ENCODE measurements at places on chromosomes 2 and 18. TPM values are rescaled to one million over a fixed set of nuclear protein-coding genes. Genes with fewer than 3 reads are reported as not detected.

The ZNF804A gene
- 0.75 TPM for total RNA-seq

The TGFA gene
- 12.3 TPM for total RNA-seq

The SERPINB11 gene
- not detected for total RNA-seq

The LYG1 gene
- total RNA-seq, result 1.6 TPM

The KCNJ3 gene
- 1.4 TPM for total RNA-seq

The ALLC gene
- not detected for total RNA-seq

The SNRNP200 gene
- 136 TPM for total RNA-seq

The IL1RN gene
- total RNA-seq, result 53.9 TPM

The SF3B1 gene
- 1,150 TPM for total RNA-seq

The CFAP221 gene
- total RNA-seq, result 0.65 TPM

The CCDC74A gene
- 0.46 TPM for total RNA-seq

The ELMOD3 gene
- total RNA-seq, result 22.3 TPM

The PFN4 gene
- not detected for total RNA-seq

The IL1RL1 gene
- total RNA-seq, result 19.6 TPM

The REG3G gene
- total RNA-seq, result 0.87 TPM

The GAL3ST2 gene
- 0.25 TPM for total RNA-seq

The ATL2 gene
- total RNA-seq, result 64.2 TPM

The TBR1 gene
- not detected for total RNA-seq

The PLEKHH2 gene
- 15.8 TPM for total RNA-seq

The BCL11A gene
- 111 TPM for total RNA-seq

The STARD6 gene
- not detected for total RNA-seq

The KIF3C gene
- 4.7 TPM for total RNA-seq

The EN1 gene
- total RNA-seq, result not detected

DNA sequence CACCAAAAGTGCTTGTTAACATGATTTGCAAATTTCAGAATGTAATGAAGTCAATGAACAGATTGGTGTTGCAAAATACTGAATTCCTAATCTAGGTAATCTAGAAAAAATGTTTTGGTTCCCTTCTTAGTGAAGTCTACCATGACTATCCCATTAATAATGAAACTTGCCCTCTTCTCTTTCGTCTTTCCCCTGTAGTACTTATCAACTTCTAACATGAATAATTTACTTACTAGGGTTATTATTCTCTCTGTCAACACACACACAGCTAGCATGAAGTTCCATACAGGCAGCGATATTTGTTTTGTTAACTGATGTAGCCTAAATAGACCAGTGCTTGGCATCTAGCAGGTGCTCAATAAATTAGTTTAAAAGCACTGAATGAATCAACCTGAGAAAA, 160.2 kb downstream of the NCK2 start:
- DNase-seq, result no peak

GRCh38 chr2:186422226-186422625, 63.8 kb upstream of the ZC3H15 start:
- DNase-seq, result no peak

DNA sequence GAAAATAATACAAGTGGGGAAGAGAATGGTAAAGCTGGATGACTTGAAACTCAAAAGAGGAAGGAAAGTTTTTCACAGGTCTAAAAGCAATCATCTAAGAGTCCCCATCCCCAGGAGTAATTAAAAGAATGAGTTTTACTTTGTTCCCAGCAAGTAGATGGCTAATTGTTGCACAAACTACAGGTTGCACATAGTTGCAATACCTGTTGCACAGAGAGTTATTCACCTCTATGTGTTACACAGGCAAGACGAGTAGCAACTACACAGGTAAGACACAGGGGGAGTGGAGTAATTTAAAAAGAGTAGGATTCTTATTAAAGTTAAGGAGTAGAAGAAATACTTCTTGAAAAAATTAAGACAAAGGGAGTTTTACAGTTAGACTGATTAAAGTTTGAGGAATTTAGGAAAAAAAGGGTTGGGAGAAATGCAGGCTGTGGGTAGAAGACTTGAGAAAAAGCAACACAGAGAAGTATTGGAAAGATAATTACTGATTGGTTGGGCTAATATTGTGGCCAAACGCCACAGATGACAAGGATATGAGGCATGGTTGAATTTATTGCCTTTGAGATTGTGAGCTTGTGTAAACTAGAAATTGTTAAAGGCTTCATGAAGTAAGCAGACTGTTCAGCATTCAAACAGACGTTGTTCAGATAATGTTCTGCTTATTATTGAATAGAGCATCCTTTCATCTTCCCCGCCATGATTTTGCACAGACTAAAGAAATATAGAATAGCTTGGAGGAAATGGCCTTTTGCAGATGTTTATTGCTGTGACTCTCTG, 699.3 kb downstream of the NR4A2 start:
- DNase-seq, result no peak

DNA sequence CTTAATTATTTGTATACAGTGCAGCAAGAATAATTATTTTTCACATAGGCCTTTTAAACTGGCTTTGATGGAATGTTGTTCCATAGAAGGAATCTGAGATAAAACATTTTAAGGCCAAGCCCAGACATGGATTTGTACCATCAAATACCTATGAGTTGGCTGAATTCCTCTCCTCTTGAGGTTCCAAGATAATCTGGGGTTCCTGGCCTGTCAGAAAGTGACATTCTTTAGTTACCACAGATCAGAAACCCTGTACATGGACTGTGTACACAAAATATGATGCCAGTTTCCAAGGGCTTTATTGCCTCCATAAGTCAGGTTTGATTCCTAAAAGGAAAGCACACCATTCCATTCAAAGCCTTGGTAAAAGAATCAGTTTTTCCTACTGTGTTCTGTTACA, 1256.7 kb upstream of the NRXN1 start:
- DNase-seq, result no peak

DNA sequence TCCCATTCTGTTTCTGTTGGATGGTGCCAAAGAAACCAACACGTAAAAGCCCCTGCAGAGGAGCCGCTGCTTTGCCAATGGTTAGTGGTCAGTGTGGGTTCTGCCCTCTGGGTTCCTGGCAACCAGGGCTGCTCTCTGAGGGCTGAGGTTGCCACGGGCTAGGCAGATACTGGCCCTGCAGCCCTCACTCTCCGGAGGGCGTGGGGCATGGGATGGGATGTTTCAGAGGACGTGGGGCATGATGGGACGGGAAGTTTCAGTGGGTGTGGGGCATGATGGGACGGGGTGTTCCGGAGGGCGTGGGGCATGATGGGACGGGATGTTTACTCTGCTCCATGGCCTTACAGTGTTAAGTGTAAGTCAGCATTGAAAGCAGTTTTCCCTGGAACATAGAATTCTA, 34.2 kb downstream of the ADI1 start:
- peak; percentile 66 for DNase-seq

GRCh38 chr2:54720563-54720962, 2.9 kb upstream of the EML6 start:
- no peak for DNase-seq

GRCh38 chr2:12705230-12705629, 11.5 kb upstream of the TRIB2 start:
- no peak for DNase-seq

DNA sequence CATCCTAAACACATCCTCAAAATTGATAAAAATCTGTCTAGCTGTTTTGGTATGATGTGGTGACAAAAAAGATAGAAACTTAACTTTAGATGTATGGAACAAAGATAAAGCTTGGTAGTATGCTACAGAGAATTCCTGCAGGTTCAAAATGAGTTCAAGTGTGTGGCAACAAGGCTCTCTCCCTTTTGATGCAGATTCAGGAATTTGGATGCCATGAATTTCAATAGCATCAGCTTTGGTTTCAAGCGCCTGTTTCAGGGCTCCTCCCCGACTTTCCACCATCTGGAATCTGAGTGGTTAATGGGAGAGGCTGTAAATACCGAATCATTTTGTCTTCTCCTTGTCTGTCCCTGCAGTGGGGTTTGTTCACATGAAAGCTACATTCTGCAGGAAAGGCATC, 180.6 kb downstream of the MTX2 start:
- DNase-seq, result no peak

GRCh38 chr2:176126929-176127773, 2.4 kb upstream of the HOXD8 start:
- DNase-seq, result no peak

- no peak for DNase-seq
These were observed 216.3 kb downstream of the ANAPC1 start for GRCh38 chr2:111667542-111668273.

- peak; percentile 67 for DNase-seq
These were observed 65.2 kb downstream of the GBX2 start for GRCh38 chr2:236102971-236103370.

GRCh38 chr2:21748501-21748900, 624.7 kb downstream of the TDRD15 start:
- no peak for DNase-seq

DNA sequence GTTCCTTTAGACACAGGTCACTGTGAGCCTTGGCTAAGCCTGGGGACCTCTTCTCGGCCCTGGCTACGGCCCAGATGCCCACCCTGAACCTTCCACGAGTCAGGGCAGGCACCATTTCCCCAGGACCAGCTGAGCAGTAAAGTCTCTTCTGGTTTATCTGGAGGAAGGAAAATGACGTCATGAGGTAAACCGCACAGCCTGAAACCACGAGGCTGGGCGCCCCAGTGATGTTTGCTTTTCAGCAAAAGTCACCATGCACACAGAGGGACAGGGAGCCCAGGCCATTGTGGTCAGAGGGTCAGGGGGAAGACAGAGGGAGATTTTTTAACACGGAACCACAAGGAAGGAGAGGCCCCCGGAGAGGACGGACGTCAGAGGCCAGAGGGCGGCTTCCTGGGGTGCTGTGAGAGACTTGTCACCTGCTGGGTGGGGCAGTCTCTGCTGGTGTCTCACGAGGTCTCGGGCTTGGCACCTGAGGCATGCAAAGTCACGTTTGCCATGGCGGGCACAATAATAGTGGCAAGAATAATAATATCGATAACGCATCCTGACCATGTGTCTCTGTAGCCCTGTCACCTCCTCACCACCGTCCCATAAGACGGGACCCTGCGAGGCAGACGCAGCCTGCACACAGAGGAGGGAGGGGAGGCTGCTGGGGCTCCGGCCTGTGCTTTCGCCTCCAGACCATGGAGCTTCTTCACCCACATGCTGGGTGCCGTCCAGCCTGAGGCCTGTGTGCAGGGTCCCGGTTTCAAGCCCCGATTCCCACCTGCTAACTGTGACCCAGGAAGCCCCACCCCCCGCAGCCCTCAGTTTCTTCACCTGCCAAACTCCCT, 33.2 kb upstream of the FOSL2 start:
- peak; percentile 90 for DNase-seq

DNA sequence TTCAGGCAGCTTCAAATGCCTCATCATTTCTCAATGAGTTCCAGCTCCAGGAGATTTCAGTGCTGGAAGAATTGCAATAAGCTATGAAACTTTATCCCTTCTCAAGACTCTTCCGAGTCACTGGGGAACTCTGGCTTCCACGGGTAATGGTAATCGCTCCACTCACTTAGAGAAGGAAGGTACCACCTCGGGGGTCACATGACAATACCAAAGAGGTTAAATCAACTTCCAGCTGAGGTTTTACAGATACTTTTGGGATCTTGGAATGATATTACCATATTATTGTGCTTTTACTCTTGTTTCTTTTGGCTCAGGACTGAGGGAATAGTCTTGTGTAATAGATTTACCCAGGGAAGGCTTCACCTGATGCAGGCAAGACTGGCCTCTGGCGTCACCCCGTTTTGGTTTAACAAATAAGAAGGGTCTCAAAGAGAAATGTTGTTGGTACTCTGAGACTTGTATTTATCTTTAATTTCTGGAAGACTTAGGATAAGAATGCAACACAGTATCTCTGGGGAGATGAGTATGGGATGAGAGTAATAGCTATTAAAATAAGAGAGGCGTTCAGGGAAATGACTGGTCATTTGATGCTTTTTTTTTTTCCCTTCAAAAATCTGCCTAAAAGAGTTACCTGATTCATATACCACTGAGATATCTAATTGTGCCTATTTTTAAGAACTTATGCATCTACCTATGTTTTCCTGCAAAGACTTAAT, 316.9 kb upstream of the ZEB2 start:
- DNase-seq, result no peak

- DNase-seq, result no peak
These were observed 97.2 kb downstream of the SEPTIN10 start for GRCh38 chr2:109516445-109517117.

GRCh38 chr2:216651351-216651881, 18.2 kb downstream of the IGFBP2 start:
- peak; percentile 39 for DNase-seq

- no peak for DNase-seq
These were observed 104.7 kb downstream of the CD226 start for GRCh38 chr18:69843015-69843414.

GRCh38 chr2:101852824-101853223, 138.9 kb upstream of the IL1R2 start:
- DNase-seq, result no peak

GRCh38 chr2:2913601-2914120, 464.0 kb downstream of the EIPR1 start:
- DNase-seq, result no peak

- DNase-seq, result no peak
These were observed 63.9 kb upstream of the SMIM21 start for GRCh38 chr18:75491361-75491760.

- DNase-seq, result peak; percentile 67
These were observed 70.8 kb downstream of the INPP4A start for GRCh38 chr2:98515250-98515991.

- no peak for DNase-seq
These were observed 39.7 kb upstream of the TEX51 start for GRCh38 chr2:126858991-126859390.

DNA sequence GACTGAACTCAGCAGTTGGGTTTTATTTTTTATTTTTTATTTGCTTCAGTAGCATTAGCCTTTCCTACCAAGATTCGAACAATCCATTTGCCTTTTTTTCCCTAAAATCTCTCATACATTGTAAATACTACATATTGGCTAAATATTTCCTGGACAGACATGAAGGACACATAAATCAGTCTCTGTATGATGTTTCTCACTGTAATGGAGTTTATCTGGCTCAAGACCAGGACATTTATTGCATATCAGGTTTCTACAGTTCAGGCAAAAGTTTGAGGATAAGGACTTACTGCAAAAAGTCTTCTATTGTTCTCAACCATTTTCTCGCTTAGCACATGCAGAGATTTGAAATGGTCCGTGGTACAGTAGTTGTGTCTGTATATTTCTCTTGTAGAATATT, 3.3 kb downstream of the CLUL1 start:
- DNase-seq, result no peak
